ENCODE measurements at places on chromosomes 4 and X. TPM values are rescaled to one million over a fixed set of nuclear protein-coding genes. Genes with fewer than 3 reads are reported as not detected.

SPINK2 gene
- 0.28 TPM for total RNA-seq

TIGD4 gene
- under 0.01 TPM for total RNA-seq

VCX3A gene
- not detected for total RNA-seq

LAP3 gene
- total RNA-seq = 89.5 TPM

LDB2 gene
- total RNA-seq = not detected

TREX2 gene
- total RNA-seq = 0.64 TPM

TMEM164 gene
- total RNA-seq = 24.3 TPM

ADAD1 gene
- not detected for total RNA-seq

CCNB3 gene
- 1.4 TPM for total RNA-seq

CACNA1F gene
- 0.07 TPM for total RNA-seq

PNCK gene
- 2.5 TPM for total RNA-seq

RADX gene
- total RNA-seq = 2.7 TPM

CCKAR gene
- total RNA-seq = not detected

FAM200B gene
- total RNA-seq = 20.2 TPM

TRPC3 gene
- not detected for total RNA-seq

PAGE4 gene
- not detected for total RNA-seq

XAGE1B gene
- not detected for total RNA-seq

SPANXA1 gene
- not detected for total RNA-seq

UGT8 gene
- 0.34 TPM for total RNA-seq

ASB9 gene
- total RNA-seq = not detected

APBB2 gene
- 41.4 TPM for total RNA-seq

GSTCD gene
- 17.3 TPM for total RNA-seq

TDO2 gene
- under 0.01 TPM for total RNA-seq

PTTG2 gene
- not detected for total RNA-seq

CT45A1 gene
- not detected for total RNA-seq

CCSER1 gene
- total RNA-seq = 9.6 TPM

FGFR3 gene
- total RNA-seq = 164 TPM

TASL gene
- total RNA-seq = not detected

HSFX3 gene
- total RNA-seq = not detected

PRSS12 gene
- 31.1 TPM for total RNA-seq

MND1 gene
- 1.7 TPM for total RNA-seq

ADH1C gene
- total RNA-seq = 0.21 TPM

ARX gene
- total RNA-seq = not detected

NKX6-1 gene
- not detected for total RNA-seq

FDCSP gene
- total RNA-seq = not detected

PNMA6A gene
- total RNA-seq = 0.57 TPM

MAMLD1 gene
- under 0.01 TPM for total RNA-seq

PCDH11X gene
- not detected for total RNA-seq

EGFL6 gene
- 1.00 TPM for total RNA-seq
